ENCODE measurements at places on chromosomes 7 and 10.

DNA sequence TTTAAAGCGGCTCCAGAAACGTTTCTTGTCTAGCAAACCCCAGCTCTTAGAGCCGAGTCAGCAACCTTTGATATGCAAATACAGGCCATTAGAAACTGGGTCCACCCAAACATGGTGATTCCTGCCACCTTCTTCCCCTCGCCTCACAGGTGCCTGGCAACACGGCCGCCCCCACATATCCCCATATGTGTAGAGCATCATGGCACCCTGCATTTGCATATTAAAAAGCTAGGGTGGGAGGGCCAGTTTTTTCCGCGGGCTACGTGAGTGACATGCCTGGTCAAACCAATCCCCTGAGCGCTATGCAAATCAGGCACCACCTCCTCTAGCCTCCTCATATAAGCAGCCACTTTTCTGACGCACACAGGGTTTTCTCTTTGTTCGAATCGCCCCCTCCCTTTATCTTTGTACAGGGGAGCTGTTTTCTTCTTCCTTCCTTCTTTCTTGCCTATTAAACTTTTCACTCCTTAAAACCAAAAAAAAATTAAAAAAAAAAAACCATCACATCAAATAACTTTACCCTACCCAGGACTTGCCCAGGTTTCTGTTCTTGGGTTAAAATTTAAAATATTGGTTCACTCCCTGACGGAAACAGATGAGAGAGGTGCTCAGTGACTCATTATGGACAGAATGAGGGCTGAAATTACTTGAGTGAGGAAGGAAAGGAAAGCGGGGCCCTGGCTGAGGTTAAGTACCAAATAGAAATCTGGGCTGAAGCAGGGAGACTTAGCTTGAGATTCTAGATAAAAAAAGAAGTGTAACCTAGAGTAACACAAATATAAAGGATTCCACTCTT, 59.8 kb downstream of the COA1 start:
- no peak for DNase-seq

- DNase-seq: no peak
Observed at GRCh38 chr10:14574291-14574690, 200.4 kb downstream of the FAM107B start.

- no peak for DNase-seq
Observed at GRCh38 chr10:28354511-28354910, 51.6 kb upstream of the MPP7 start.

DNA sequence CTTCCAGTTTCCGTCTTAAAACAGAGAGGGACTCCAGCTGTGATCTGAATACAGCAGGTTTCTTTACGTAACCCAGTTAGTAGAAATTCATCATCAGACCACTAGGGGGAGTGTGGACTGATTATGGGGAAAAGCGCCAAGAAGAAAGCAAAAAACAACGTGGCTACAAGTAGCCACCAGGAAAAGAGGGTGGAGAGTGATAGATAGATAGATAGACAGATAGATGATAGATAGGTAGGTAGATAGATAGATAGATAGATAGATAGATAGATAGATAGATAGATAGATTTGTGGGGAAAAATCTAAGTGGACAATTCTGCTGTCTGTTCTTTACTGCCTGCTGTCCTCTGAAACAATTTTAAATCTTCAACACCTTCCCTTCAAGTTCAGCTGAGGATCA, 12.7 kb upstream of the AKR1B10 start:
- no peak for DNase-seq

Data from left forelimb (tissue), 1 donor.